ENCODE measurements at places on chromosomes 12 and 14. TPM values are rescaled to one million over a fixed set of nuclear protein-coding genes. Genes with fewer than 3 reads are reported as not detected.

Gene SINHCAF
- 342 TPM for total RNA-seq

Gene SYNDIG1L
- total RNA-seq = not detected

Gene AKAP6
- total RNA-seq = 2.7 TPM

Gene HOXC6
- 0.48 TPM for total RNA-seq

Gene POTEM
- not detected for total RNA-seq

Gene CLECL1
- total RNA-seq = not detected

Gene HOMEZ
- total RNA-seq = 7.2 TPM

Gene NAV3
- 5.8 TPM for total RNA-seq

Gene NR1H4
- total RNA-seq = 3.6 TPM

Gene PTPRB
- total RNA-seq = 0.21 TPM

Gene PPM1H
- total RNA-seq = 4.8 TPM

Gene ENO2
- 6.6 TPM for total RNA-seq

Gene EID3
- total RNA-seq = 0.96 TPM

Gene IRF2BPL
- 22.9 TPM for total RNA-seq

Gene SIX1
- 4.1 TPM for total RNA-seq

Gene KIF26A
- total RNA-seq = 1.3 TPM

Gene STYK1
- 5.1 TPM for total RNA-seq

Gene FZD10
- total RNA-seq = 0.43 TPM

Gene TOMM20L
- total RNA-seq = not detected

Gene ARMH4
- total RNA-seq = 1.4 TPM

Gene ZNF891
- 0.43 TPM for total RNA-seq

Gene PRB2
- not detected for total RNA-seq

Gene KRT85
- not detected for total RNA-seq

Gene GPX2
- 2.2 TPM for total RNA-seq

Gene GOLGA3
- 83.6 TPM for total RNA-seq

Gene PGF
- 48.4 TPM for total RNA-seq

Gene CCDC196
- not detected for total RNA-seq

Gene ADCY6
- total RNA-seq = 12.8 TPM

Gene PRPH
- not detected for total RNA-seq

Gene KRT79
- 0.21 TPM for total RNA-seq

Gene KCNC2
- not detected for total RNA-seq

Gene CCDC85C
- total RNA-seq = 23.4 TPM

Gene LTB4R2
- 30.3 TPM for total RNA-seq

Gene SERPINA9
- total RNA-seq = not detected

Gene CMKLR1
- not detected for total RNA-seq

Gene NRL
- total RNA-seq = 0.96 TPM

Gene CELA1
- not detected for total RNA-seq
